Activated T-helper 9 cell treated with anti-CD3 and anti-CD28 coated beads, Interleukin-2, amount 50 U/mL, for 16 hours (primary cell): ENCODE measurements at places on chromosomes 12 and 14.
A peak's percentile ranks its signal among the peaks of the same experiment; 100 is the strongest.

- DNase-seq: peak; percentile 68
Measured at GRCh38 chr12:42325653-42326474, at the start of the genes PPHLN1 and ZCRB1. Gene PPHLN1 (plus strand): TSS chr12:42326167. CDS start chr12:42335903, 9,736 bp downstream. Gene ZCRB1 (minus strand): TSS chr12:42326094. CDS start chr12:42324102, 1,992 bp downstream.

DNA sequence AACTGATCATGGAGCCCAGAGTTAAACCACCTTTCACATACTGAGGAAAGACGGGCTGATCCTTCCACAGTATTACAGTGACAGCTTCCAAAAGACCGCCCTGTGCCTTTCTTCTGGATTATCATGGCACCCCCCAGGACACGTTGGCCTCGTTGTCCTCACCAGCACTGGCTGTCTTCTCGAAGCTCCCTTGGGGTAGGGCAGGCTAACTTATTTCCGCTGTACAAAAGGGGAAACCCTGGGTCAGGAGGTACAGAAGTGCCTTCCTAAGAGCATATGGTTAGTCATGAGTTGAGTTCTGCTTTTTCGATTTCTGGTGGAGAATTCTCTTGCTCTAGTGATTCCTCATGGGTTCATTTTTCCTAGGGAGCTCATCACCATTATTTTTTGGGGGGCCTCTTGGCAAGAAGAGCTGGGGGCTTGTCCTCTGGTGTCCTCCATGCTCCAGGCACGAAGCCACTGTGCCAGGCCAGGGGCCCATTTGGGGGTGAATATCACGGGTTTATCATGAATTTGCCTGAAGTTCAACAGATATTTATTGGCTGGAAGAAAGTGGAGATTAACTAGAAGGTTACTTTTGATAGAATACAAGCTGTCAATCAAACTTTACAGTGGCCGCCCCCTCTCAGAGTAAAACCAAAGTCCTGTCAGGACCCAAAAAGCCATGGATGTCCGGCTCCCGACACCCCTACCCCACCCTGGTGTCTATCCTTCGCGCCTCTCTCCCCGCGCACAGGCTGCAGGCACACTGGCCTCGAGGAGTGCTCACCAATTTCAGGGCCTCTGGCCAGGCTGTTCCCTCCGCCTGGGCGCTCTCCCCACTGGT, 8.8 kb upstream of the TRAF3 start:
- no peak for DNase-seq

DNA sequence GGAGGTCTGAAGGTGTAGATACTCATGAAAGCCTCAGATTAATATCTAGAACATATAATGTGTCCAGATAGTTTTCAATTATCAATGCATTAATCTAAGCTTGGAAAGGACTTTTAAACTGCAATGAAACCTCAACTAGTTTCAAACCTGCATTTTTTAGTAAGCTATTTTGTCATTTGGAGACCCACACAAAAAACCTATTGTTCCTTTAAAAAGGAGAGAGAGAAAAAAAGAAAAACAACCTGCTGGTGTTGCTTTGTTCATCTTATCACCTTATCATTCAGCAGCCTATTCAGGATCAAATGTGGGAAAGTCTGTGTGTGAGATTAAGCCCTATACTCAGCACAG, 215.7 kb upstream of the PLEKHG7 start:
- no peak for DNase-seq

DNA sequence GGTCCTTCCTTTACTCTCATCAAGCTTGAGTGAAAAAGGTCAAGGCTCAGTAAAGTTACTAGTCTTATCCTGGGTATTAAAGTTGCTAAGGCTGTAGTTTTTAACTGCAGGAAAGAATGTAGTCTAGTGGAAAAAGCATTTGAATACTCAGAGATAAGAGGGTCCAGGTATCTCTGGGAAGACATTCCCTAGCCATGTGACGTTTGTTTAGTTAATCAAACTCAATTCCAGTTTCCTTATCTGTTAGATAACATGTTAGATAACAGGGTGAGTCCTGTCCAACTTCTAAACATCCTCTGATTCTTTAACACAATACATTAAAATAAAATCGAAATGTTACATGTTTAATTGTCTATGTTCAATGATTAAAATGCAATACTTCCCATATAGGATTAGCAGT, 720.7 kb upstream of the LMO3 start:
- DNase-seq: no peak

- DNase-seq: no peak
Measured at GRCh38 chr12:97168804-97169203, 261.7 kb downstream of the NEDD1 start.

DNA sequence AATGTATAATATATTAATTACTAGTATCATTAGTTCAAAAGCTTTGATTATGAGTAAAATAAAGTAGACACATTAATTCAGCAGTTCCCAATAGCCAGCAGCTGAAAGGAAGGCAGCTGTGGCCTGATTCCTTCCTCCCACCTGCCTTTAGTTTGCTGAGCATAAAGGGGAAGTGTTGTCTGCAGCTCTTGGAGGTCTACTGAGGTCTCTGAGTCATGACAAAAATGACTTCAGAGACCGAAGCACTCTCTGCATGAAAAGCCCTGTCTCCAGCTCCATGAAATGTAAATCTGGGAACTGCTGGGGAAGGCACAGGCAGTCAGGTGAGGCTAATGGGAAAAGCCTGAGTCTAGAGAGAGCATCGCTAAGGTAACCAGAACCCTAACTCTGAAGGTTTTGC, 165.4 kb downstream of the NRXN3 start:
- no peak for DNase-seq

DNA sequence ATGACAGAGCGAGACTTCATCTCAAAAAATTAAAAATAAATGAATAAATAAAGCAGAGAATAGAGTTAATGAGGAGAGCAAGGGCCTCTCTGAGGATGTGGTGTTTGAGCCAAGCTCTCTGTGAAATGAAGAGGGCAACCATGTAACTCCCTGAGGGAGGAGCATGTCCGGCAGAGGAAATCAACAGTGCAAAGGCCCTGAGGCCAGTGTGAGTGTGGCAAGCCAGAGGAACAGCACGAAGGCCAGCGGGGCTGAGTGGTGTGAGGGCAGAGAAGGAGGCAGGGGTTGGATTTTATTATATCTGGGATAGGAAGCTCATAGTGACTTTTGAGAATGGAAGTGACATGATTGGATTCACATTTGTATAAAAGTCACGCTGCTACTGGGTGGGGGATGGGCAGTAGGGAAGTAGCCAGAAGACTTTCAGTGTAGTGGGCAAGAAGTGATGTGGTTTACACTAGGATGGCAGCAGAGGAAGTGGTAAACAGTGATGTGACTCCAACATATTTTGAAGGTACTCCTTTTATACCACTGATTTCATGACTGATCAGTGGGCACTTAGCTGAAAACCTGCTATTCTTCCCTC, 10.3 kb upstream of the LRP1-AS start:
- DNase-seq: no peak

DNA sequence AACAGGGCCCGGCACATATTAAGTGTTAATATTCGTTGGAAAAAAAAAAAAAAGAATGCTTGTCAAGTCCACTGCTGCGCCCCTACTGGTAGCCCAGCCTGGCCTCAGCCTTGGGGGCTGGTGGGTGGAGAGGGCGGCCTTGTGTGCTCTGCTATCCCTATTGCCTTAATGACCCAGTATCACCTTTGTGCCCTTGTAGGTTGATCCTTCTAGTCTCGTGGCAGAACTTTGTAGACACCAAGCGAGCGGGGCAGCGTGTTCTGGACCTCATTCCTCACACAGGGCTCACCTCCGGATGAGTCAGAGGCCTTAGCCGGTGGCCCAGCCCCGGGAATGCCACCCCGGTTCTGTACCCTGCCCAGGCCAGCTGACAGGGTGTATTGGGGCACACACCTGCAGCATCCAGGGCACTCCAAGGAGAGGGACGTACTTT, 1.8 kb upstream of the RCOR1 start:
- DNase-seq: no peak

- no peak for DNase-seq
Measured at GRCh38 chr12:108594-108993, 42.0 kb downstream of the IQSEC3 start.

- DNase-seq: no peak
Measured at GRCh38 chr14:73726025-73726961, 12.1 kb upstream of the PNMA1 start.

GRCh38 chr14:101194373-101195308, 291.1 kb upstream of the RTL1 start:
- no peak for DNase-seq

- no peak for DNase-seq
Measured at GRCh38 chr12:88258396-88258795, 116.3 kb downstream of the TMTC3 start.

DNA sequence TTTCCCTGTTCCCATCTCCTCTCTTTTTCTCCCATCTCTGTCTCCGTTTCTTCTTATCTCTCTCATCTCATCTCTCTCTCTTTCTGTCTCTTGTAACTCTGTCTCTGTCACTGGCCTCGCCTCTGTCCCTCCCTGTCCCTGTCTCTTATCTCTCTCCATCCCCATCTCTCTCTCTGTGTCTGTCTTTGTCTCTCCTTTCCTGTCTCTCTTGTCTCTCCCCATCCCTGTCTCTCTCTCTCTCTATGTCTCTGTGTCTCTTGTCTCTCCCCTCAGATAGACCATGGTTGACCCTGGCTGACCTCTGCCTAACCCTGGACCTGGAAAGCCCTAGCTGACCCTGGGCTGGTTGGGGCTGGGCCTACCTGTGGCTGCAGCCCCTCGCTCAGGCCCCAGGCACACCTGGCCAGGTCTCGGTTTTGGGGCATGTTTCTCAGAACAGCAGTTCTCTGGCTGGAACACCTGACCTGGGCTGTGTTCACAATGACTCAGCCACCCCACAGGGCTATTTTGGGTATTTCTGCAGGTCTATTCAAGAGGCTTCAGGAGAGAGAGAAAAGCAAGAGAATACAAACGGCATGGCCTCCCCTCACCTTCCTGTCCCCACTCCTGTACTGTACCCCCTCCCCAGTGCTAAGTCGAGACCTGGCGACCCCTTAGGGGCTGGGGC, 174.4 kb downstream of the TMEM121 start:
- DNase-seq: no peak

- no peak for DNase-seq
Measured at GRCh38 chr12:59708064-59708463, 112.2 kb downstream of the SLC16A7 start.

- peak; percentile 61 for DNase-seq
Measured at GRCh38 chr12:27822076-27822712, 42.2 kb upstream of the MANSC4 start.

- no peak for DNase-seq
Measured at GRCh38 chr12:73421832-73422231, 1115.8 kb upstream of the ATXN7L3B start.

DNA sequence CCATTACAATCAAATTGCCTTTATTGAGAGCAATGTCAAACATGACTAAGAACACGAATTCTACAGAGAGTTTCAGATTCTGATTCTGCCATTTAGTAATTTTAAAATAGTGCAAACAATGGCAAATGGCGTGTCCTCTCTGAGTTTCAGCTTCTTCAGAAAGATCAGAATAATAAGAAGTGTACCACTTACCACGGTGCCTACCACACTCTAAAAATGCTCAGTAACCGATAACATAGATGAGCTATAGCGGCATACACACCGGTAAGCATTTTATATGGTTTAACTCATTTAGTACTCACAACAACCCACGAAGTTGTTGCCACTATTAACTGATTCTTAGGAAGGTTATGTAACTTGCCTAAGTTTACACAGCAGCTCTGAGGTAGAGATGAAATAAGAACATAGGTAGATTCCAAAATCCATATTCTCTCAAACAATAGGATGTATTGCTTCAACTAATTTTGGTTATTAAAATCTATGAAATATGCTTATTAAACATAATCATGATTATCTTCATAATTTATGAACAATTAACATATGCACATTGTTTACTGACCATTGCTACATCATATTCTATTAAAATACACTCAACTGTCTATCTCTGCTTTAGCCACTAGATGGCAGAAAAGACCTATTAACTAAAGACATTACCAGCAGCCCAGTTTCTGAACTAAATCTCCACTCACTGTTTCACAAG, 38.3 kb downstream of the SLC6A15 start:
- DNase-seq: no peak

- no peak for DNase-seq
Measured at GRCh38 chr12:58731096-58731495, 189.2 kb downstream of the LRIG3 start.

- peak; percentile 17 for DNase-seq
Measured at GRCh38 chr14:104639885-104640548, 35.4 kb upstream of the TMEM179 start.

DNA sequence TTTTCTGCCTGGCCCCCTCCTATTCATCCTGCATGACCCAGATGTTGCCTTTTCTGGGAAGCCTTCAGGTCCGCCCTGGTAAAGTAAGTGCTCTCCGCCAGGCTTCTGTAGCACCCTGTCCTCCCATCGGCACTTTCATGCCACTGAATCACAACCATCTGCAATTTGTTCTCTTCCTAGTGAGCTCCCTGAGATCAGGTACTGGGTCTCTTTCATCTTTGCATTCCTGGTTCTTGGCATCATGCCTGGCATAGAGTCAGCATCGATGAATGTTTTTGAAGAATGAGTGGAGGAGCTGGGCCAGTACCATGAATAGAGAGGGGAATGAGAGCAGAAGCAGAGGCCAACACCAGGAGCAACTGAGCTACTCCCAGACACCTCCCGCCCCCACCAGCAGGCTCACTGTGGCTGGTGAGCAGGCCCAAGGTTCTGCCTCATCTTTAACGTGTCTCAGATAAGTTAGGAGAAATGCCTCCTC, 13.1 kb downstream of the ZDHHC22 start:
- no peak for DNase-seq

GRCh38 chr12:10406725-10407124, 2.8 kb downstream of the KLRC4 start:
- DNase-seq: no peak

DNA sequence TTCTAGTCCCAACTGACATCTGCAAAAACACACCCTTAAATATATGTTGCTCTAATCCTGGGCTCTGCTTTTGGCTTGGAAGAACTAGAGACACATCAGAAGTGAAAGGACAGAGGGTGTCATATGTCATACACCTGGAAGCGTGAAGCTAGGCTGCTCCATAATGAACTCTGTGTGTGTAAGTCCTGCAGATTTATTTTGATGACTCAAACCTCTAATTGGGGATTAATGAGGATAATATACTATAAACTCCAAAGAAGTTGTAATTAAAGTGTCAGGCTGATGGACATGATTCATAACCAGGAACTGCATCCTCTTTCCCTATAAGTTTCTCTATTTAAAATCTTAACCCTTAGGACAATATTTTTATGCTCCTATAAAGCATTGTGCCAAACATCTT, 4.4 kb upstream of the KCNK10 start:
- DNase-seq: no peak

- DNase-seq: no peak
Measured at GRCh38 chr14:29370024-29370423, 557.6 kb downstream of the PRKD1 start.

DNA sequence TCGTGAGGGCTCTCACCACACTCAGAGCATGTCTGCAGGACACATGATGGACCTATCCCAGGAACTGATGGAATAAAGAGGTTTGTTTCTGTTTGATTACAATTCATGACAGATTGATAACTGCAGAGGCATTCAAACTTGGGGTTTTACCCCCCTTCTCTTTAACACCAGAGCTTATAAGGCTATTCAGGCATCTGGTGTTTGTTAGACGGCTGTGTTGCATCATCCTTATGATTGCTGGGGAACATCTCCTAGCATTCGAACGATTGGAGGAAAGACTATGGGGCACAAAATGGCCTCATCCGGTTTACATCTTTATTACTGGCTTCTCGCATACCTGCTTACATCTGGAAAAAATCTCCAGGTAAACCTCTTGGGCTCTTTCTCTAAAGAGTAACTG, 191.8 kb downstream of the MSRB3 start:
- no peak for DNase-seq
